M059J (cell line): ENCODE measurements at places on chromosomes 5 and 9.

- DNase-seq: no peak
Observed at GRCh38 chr9:36193023-36193422, 2.3 kb downstream of the CLTA start.

DNA sequence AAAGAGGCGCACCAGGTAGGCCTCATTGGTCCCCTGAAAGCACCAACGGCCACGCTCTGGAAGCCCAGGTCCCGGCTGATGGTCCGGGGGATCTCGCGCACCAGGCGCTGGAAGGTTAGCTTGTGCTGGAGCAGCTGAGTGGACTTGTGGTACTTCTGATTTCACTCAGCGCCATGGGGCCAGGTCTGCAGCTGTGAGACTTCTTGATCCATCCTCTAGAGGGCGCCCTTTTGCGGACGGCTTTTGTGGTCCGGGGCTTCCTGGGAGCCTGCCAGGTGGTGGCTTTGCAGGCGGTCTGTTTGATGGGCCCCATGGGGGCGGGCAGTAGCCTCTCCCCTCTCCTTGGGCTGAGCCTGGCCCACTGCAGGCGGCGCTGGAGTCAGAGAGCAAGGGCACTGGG lies 10.4 kb downstream of the TAF11L12 start:
- DNase-seq: no peak

GRCh38 chr5:143004361-143005145 lies 234.4 kb downstream of the ARHGAP26 start:
- no peak for DNase-seq

DNA sequence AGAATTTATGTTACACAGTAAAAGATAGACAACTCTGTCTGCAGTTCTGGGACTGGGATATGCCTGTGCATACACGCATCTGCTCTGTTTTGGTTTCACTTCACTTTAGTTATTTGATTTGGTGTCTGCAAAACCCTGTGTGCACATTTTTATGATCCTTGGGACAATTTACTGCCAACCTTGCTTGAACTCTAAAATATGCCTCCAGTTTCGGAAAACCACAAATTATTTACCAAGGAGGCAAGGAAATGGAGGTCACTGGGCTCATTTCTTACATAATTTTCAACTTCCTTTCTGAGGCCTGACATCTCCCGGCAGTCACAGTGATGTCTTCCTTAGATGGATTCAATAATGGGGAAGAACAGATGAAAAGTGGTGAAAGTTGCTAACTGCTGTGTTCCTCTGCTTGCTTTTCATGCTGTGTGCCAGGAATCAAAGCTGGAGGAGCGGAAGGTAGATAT lies 61.2 kb upstream of the TAF11L2 start:
- DNase-seq: peak; percentile 79

GRCh38 chr5:178284996-178285395 lies 52.4 kb upstream of the PHYKPL start:
- DNase-seq: no peak

DNA sequence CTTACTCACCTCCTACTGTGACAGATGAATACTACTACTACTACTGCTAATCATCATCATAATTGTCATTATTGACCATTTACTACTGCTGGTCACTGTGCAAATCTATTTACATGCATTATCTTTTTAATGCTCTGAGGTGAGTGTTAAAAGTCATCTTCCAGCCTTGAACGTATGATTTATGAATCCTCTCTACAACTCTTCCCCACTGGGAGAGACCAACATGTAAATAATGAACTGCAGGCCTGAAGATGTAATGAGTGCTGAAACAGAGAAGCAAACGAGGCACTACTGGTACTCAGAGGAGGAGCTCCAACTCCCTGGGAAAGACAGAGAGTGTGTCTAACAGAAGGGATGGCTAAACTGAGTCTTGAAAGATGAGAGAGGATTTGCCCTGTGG lies 95.4 kb downstream of the JAKMIP2 start:
- DNase-seq: no peak

DNA sequence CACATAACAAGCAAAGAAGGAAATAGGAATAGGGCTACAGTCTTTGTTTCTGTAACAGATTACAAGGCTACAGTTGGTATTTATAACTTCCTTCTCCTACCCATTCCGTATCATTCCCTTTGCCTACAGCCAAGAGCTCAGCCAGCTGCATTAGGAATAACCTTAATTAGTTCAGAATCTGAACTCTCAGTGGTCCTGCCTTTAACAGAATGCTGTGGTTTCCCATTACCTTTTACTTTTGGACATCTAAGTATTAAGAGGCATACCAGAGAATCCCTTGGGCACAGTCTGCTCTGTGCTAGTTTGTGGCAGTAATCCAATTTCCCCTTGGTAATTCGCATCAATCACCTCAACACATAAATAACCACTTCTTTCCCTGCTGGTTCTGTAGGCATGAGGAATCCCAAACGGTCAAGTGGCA lies 44.2 kb downstream of the PKD2L2 start:
- DNase-seq: peak; percentile 42

DNA sequence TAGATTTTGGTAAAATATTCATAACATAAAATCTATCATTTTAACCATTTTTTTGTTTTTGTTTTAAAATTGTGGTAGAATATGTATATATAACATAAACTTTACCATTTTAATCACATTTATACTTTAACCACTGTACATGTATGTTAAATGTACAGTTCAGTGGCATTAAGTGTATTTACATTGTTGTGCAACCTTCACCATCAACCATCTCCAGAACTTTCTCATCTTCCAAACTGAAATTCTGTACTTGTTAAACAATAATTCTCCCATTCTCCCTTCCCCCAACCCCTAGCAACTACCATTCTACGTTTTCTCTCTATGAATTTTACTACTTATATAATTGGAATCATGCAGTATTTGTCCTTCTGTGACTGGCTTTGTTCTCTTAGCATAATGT lies 11.6 kb downstream of the ANKHD1 start:
- no peak for DNase-seq

- DNase-seq: peak; percentile 43
Observed at GRCh38 chr5:170312666-170313065, 15.1 kb upstream of the LCP2 start.

- no peak for DNase-seq
Observed at GRCh38 chr5:321726-322251, 275 bp downstream of the AHRR start.

DNA sequence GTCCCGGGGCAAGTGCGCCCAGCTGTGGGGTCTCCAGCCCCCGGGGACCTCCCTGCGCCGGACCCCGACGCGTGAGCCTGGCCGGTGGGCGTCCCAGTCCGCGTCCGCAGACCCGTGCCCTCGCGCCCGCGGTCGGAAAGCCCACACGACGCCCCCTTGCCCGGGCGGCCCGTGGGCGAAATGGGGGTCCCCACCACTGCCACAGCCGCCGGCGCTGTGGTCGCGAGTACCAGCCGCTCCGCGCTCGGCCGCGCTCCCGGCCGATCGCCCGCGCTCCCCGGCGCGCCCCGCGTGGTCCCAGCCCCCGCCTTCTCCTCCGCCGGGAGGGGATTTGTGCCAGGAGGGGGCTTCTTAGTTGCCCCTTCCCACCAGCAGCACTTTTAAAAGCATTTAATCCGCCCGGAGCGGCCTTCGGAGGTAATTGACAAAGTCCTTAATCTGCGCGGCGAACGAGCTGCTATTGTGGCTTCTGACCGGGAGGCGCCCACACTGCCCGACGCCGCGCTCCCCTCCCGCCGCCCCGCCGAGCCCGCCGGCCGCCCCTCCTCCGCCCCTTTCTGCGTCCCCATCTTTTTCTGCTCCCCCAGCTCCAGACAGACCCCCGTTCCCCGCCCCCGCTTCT lies 469 bp upstream of the FIBCD1 start:
- DNase-seq: peak; percentile 50

DNA sequence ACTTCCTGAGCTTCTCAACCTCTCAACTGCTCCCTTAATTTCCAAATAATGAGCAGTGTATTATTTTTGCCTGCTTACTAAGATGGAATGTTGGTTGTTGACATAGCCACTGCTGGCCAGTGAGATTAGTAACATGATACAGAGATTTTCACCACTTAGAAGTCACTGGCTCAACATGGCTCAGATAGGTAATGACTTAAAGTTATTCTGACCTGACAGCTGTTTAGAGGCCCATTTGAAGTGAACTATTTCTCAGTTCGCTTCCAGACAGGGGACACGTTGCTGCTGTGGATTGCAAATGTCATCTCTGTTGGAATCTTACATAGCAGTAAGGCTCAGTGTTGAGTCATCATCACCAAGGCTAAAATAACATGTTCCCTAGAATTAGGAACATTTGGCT lies 490.2 kb downstream of the TLE4 start:
- DNase-seq: peak; percentile 93
